ENCODE measurements at places on chromosomes 12 and 14.

DNA sequence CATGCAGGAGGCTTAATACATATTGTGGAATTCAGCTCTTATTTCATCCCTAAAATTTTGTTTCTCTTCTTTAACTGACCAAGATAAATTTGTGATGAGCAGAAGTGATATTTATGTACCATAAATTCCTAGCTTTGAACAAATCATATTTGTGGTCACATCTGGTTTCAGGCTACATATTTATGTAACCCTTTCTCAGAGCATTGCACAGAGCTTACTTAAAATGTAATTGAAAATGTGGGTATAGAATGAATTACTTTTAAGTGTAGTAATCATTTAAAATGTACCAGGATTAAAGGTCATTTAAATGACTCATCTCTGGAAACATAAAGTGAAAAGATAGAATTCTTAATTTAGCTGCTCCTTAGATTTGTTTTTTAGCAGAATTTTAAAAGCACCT lies 129.9 kb upstream of the FRMD6 start:
- no peaks in the 10 kb centered on the region for H3K27me3 ChIP-seq
- DNase-seq: no peak
- no peak overlapping the region for H3K4me3 ChIP-seq
- H3K27ac ChIP-seq: no peak overlapping the region
- H3K36me3 ChIP-seq: no peaks in the 10 kb centered on the region

GRCh38 chr14:53929871-53930715 lies 26.5 kb downstream of the BMP4 start:
- H3K4me3 ChIP-seq: no peak overlapping the region
- H3K4me1 ChIP-seq: no peaks in the 10 kb centered on the region
- H3K27me3 ChIP-seq: no peaks in the 10 kb centered on the region
- H3K36me3 ChIP-seq: no peaks in the 10 kb centered on the region

- H3K4me3 ChIP-seq: no peak overlapping the region
- DNase-seq: no peak
- no peaks in the 10 kb centered on the region for H3K4me1 ChIP-seq
These were observed 23.9 kb downstream of the LRRK2 start for GRCh38 chr12:40248585-40249297.

GRCh38 chr12:1820191-1820895 lies at the start of gene LRTM2:
Gene LRTM2 (plus strand): TSS chr12:1820565. CDS start chr12:1828149, 7,584 bp downstream.
- H3K4me1 ChIP-seq: no peaks in the 10 kb centered on the region
- H3K4me3 ChIP-seq: no peak within 1 kb of the TSS
- no peak for DNase-seq
- no peaks in the 10 kb centered on the region for H3K36me3 ChIP-seq

DNA sequence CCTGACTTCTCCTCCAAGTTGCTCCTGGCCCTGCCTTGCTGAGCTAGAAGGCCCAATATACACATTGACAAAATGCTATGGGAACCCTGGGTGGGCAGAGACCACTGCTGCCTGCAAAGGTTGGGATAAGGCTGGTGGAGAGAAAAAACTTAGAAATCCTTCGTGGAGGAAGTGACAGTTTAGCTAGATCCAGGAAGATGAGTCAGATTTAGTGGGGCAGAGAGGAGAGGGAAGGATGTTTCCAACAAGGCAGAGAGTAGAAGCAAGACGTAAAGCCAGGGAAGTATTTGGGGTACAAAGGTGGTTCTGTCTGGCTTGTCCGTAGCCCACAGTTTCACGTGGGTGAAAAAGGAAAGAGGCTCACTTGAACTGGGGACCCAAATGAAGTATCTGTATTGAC lies 69.0 kb upstream of the CLMN start:
- H3K27me3 ChIP-seq: no peaks in the 10 kb centered on the region
- H3K36me3 ChIP-seq: no peaks in the 10 kb centered on the region
- no peak overlapping the region for H3K27ac ChIP-seq
- H3K4me1 ChIP-seq: no peaks in the 10 kb centered on the region

- no peak for DNase-seq
- H3K36me3 ChIP-seq: no peaks in the 10 kb centered on the region
- no peak overlapping the region for H3K4me3 ChIP-seq
- H3K4me1 ChIP-seq: no peaks in the 10 kb centered on the region
- no peaks in the 10 kb centered on the region for H3K27me3 ChIP-seq
These were observed 28.8 kb downstream of the DIO3 start for GRCh38 chr14:101590062-101590461.

GRCh38 chr14:56172571-56172971 lies 54.4 kb downstream of the PELI2 start:
- H3K27ac ChIP-seq: no peak overlapping the region
- no peaks in the 10 kb centered on the region for H3K27me3 ChIP-seq
- DNase-seq: no peak
- H3K36me3 ChIP-seq: no peaks in the 10 kb centered on the region
